Muscle of arm (tissue), 14 donors: ENCODE measurements at places on chromosomes 7 and 10.

DNA sequence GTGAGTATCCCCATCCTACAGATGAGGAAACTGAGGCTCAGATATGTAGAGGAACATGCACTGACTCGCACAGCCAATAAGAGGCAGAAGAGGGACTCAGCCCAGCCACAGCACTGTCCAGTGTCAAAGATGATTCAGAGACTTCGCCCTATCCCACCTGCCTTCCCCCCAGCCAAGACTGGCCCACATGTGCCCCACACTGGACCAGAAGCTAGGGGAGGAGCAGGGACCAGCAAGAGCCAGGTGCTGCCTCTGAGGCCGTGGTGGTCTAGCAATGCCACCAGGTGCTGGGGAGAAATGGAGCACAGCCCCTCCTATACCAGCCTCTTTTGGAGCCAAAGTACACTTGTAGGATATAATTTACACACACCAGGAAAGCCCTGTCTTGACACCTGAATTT lies 22.3 kb downstream of the GRID1 start:
- DNase-seq: no peak

GRCh38 chr7:2260820-2261219 lies 18.8 kb downstream of the NUDT1 start:
- DNase-seq: no peak

DNA sequence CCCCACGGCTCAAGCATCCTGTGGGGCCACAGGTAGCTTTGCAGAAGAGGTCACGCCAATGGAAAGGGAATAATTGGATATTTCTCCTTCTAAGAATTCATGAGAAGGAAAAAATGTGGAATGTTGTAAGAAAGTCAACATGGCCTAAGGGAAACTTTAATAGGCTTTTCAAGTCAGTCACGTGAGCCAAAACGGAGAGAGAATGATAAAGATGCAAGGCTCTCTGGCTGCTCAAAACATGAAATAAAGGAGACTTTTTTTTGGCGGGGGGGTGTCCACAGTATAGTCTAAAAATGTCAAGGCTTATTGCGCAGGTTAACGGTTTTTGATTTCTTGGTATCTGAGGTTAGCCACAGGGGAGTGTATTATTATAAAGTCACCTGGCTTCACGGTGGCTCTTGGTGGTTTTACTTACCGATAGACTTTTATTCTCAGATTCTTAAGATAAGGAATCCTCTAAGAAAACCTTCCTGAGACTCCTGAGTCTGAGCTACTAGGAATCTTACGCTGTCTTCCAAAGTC lies 148.1 kb downstream of the ARHGAP21 start:
- DNase-seq: no peak

- DNase-seq: peak; percentile 76
These were observed at the start of gene AMPH for GRCh38 chr7:38630720-38631673. AMPH (minus strand) TSS chr7:38631373; CDS start chr7:38631351, 22 bp downstream.

DNA sequence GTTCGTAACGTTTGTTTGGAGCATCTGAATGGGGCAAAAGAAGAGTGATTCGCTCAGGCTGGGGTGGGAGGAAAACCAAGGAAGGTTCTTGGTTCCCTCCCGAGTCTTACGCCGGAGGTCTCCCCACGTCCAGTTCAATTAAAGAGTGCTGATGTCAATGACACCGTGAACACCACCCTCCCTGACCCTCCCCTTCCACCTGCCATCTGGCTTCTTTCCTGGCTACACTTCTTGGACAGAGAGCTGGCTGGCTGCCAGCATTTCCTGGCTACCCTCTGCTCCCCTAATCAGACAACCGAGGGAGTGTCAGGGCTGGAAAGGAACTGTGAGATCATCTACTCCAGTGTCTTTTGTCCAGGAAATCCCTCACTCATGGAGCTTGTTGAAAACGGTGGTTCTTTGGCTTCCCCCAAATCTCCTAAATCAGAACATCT lies 24.1 kb upstream of the FFAR4 start:
- peak; percentile 72 for DNase-seq
